ENCODE measurements at places on chromosomes 7 and 10.

DNA sequence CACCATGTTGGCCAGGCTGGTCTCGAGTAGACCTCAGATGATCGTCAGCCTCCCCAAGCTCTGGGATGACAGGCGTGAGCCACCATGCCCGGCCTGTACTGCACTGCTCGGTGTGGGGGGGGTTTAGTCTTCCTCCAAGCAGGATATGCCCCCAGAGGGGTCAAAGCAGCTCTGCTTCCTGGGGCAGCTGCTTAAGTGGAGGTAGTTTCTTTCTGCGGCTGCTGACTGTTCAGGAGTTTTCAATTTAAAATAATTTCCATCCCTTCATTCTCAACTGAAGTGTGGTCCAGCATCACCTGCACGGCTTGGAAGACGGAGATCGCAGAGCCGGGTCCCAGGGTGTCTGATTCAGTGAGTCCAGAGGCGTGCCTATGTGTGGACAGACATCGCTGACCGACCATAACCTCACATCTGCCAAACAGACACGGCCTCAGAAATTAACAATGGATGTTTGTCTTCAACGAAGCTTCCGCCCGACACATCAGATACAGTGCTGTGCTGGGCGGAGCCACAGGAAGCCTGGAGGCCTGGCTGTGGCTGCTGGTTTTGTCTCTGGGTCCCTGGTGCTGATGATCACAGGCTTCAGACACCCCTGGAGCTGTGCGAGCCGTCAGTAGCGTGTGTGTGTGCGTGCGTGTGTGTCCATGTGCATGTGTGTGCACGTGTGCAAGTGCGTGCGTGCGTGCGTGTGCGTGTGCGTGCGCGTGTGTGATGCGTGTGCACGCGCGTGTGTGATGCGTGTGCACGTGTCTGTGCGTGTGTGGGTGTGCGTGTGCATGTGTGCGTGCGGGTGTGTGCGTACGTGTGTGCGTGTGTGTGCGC lies 226.5 kb upstream of the PITRM1 start:
- no peak for DNase-seq

DNA sequence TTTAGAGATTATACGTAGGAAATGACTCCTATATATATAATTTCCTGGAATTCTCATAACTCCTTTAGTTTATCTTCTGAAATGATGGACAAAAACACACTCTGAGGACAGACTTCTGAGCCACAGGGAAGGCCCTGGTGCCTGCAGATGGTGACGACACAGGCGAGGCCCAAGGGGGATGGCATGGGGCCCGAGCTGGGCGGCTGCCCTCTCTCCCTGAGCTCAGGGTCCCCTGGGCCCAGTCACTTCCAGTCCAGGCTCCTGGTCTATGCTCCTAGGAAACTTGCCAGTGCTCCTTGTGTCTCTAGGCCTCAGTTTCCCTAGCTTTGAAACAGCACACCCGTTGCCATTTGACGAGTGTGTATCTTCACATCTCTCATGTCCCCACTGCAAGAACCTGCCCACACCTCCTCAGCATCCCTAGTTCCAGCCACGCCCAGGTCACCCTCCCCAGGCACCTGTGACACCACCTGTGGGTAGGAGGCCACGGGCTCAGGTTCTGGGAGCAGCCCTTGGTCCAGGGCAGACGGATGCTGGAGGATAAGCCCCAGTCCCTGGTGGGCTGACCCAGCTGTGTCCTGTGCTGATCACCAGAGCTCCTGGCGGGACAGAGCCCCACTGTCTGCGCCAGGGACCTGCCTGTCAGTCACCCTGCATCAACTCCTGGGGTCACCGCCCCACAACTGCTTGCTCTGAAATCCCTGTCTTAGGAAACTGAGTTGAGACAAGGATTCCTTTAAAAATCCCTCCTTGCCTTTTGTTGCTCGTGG lies 23.4 kb upstream of the SHH start:
- no peak for DNase-seq

DNA sequence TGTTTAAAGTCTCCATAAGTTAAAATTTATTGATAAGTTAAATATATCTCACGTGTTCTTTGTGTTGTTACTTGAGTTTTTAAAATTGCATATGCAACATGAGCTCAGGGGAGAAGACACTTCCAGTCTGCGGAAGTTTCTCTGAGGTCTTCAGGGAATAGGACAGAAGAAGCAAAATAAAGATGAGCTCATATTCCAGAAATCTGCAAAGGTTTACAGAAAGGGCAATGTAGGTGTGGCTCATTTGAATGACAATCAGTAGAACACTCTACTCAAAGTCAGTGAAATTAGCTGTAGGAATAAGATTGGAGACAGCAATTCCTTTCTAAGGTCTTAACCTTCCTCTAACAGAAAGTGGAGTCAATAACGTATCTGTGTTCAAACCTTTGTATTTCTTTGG lies 53.7 kb downstream of the CACNA2D1 start:
- DNase-seq: no peak

GRCh38 chr10:99733366-99733765 lies 1.3 kb downstream of the CUTC start:
- DNase-seq: no peak

DNA sequence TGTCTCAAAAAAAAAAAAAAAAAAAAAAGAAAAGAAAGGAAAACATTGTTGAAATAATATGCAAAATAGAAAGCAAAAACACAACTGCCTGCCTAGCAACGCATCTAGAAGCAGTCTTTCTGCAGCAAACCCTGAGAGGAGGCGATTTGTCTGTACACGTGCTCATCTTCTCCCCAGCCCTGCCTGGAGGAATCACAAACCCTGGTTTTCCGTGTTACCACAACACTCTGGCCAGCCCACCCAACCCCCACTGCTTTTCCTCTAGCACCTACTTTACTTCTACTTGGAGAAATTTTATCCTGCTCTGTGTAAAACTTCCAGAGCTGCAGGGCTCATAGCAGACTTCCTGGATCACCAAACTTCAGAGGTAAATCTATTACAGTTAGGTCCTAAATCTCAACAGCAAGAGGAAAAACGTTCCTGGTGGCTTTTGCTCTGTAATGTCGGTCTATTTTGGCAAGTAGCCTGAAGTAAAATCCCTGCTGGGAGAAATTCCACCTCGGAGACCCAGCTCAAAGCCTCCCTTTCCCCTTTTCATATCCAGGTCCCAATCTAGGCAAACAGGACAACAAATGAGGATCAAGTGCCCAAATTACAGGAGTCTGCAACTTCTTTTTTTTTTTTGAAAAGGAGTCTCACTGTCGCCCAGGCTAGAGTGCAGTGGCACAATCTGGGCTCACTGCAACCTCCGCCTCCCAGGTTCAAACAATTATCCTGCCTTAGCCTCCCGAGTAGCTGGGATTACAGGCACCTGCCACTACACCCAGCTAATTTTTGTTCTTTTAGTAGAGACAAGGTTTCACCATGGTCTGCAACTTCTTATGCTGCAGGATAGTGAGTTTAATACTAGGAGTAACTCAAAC lies 91.6 kb downstream of the DNMBP start:
- DNase-seq: no peak

GRCh38 chr10:15069230-15069629 lies 19.3 kb downstream of the ACBD7 start:
- no peak for DNase-seq

GRCh38 chr7:120089968-120090367 lies 183.0 kb upstream of the KCND2 start:
- no peak for DNase-seq
